Muscle of arm (tissue), 14 donors: ENCODE measurements at places on chromosomes 6 and 20.

- DNase-seq: no peak
Measured at GRCh38 chr6:22219925-22220324, 76.9 kb downstream of the PRL start.

- no peak for DNase-seq
Measured at GRCh38 chr20:3997446-3997845, 17.9 kb downstream of the RNF24 start.

GRCh38 chr6:136550330-136551071 lies at the start of gene MAP7:
MAP7 (minus strand) TSS chr6:136550422; CDS start chr6:136550408, 14 bp downstream.
- DNase-seq: peak; percentile 14

DNA sequence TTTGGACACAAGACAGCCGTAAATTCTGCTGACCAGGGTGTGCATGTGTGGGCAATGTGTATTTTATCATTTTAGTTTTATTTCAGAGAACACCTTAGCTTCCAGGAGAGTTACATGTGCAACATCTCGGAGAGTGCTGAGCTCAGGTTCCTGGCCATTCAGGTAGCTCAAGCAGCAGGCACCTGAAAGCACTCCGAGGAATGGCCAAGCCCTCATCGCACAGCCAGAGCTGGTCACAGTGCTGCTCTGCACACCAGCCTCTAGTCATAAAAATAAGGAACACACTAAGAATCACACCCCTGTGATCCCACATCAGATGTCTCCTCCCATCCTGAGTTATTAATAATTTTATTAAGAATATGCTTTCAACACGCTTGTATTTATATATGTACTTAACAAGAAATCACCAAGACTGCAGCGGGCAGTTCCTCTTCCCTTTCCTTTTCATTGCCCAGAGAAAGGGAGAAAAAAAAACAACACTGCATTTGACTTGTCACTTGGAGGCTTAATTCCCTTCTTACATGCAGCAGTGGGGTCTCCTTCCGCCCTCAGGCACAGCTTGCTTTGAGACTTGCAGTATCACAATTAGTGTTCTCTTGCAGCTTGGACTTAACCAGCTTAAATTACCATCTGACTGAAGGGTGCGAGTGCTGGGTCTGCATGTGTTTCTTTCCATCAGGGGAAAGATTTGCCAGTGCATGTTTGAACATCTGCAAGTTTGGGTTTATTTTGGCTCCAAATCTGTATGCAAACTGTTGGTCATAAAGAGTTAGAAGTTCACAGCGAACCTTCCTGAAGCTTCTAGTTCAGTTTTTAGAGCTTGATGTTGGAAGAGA lies 36.0 kb upstream of the IRF4 start:
- DNase-seq: no peak

DNA sequence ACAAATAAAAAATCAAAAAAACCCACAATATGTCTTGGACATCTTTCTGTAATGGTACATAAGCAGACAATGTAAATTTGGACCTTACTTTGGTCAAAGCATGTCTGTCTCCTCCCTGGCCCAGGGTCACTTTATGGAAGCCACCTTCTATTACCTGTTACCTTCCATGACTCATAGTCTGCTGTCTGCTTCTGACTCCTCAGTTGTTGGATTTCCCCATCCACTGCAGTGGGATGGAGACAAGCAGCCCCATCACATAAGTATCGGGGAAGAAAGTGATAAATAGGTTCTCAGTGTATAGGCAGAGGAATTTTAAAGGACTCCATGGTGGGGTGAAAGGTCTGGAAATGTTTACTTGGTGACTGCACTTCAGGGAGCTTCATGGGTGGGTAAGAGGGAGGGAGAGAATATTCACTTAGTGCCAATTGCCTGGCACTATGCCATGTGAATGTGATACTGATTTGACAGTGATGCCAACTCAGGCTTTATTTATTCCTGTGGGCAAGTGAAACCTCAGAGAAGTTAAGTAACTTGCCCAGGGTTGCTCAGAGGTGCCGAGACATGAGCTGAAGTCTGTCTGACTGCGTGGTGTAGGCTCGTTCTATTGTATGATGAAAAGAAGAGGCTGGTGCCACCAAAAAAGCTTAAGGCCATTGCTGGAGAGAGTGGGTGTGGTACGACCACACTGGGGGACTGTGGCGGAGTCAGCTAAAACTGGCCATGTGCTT lies 175.6 kb upstream of the RNF24 start:
- DNase-seq: no peak
